ENCODE measurements at places on chromosomes 6 and 20.

GRCh38 chr6:14614631-14615030 is 497.1 kb downstream of the CD83 start:
- no peak for DNase-seq

- no peak for DNase-seq
Measured at GRCh38 chr6:45688180-45688579, 310.4 kb upstream of the SUPT3H start.

GRCh38 chr6:18976091-18976490 is 588.9 kb downstream of the RNF144B start:
- DNase-seq = no peak

- no peak for DNase-seq
Measured at GRCh38 chr6:6332811-6333244, 12.4 kb upstream of the F13A1 start.

GRCh38 chr6:79586548-79586947 is 44.6 kb upstream of the SH3BGRL2 start:
- DNase-seq = no peak

- no peak for DNase-seq
Measured at GRCh38 chr20:18103497-18103896, 34.2 kb upstream of the KAT14 start.

GRCh38 chr6:43614396-43614730 is 14.7 kb downstream of the GTPBP2 start:
- no peak for DNase-seq

GRCh38 chr6:142416179-142416578 is 114.4 kb downstream of the ADGRG6 start:
- DNase-seq = no peak

DNA sequence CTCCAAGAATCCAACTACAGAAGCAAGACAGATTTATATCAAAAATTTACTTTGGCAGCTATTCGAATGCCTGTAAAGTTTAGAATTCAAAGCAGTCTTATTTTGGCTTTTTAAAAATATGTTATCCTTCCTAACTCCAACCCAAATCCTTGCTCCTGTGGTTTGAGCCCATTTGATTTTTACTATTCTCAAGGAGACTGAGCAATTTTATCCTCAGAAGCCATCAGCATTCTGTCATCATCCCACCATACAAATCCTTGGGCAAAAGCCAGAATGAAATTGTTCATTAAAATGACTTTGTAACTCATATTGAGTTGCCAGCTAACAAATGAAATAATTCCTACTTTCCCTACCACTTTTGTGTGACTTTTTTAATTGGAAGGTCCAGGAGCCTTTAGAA is 392.8 kb downstream of the ADGRB3 start:
- DNase-seq = no peak

DNA sequence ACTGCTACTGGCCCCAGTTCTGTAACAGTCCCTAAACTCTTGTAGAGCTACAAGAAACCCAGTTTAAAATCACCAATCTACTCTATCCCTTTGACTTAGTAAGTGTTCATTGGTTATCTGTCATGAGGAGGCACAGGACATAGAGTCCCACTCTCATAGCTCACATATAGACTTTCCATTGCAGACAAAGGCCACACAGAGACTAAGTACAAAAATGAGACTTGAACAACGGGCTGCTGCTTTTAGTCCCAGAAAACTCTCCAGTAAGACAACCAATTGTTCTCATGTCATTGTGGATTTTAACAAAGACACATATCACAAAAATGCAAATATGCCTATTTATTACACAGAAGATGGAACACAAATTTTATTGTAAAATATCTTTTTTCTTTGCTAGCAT is 197.4 kb downstream of the PTPRK start:
- DNase-seq = no peak

DNA sequence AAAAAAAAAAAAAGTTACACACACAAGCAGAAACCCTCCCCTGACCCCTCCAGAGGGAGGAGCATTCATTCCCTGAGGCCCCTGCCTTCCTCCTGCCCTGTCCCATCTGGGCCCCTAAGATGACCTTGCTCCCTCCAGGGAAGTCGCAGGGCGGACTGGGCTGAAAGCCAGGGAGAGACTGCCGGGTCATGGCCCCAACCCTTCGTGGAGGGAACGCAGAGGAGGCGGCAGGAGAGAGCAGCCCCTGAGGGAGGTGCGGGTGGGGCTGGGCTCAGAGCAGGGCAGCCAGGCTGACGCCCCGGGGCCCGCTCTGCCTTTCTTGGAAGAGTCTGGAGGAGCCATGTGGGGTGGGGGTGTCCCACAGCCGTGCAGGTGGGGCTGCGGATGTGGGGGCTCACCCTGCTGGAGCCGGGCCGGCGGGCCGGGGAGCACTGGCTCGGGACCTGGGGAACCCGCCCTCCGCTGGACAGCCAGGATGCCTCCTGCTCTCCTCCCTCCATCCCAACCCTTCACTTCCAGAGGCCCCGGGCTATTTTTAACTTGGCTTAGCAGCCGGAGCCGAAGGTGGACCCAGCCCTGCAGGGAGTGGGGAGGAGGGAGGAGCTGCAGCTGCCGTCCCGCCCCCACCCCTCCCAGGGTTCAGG is 15.0 kb upstream of the ABHD16B start:
- no peak for DNase-seq

DNA sequence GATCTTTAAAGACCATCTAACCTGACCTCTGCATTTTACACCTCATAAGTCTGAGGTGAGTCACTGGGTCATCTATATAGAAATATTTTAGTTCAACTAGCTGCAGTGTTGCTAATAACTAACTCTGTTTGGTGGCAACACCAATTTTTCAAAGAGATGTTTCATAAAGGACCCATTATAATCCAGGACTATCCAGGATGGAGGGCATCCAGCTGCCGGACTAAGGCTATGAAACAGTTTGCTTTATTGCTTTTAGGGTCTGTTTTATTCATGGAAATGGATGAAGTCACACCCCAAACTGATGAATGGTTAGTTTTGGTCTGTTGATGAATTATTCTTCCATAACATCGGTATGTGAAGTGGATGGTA is 204.2 kb upstream of the GMDS start:
- DNase-seq = no peak

DNA sequence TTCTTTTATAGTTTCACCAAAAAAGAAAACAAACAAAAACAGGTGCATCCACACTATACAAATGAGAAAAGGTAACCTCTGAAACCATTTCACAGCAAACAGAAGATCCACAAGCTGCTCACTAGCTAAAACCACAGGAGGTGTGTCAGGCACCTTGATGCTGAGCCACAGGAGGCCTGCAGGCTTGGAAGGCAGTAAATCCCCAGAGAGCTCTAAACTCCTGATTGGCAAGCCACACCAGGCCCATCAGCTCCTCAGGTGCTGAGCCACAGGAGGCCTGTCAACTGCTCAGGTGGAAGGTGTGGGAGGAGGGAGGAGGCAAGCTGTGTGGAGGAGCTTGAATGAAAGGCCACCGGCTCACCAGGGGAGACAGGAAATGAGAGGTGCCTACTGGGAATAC is 273.0 kb downstream of the PKHD1 start:
- DNase-seq = no peak

DNA sequence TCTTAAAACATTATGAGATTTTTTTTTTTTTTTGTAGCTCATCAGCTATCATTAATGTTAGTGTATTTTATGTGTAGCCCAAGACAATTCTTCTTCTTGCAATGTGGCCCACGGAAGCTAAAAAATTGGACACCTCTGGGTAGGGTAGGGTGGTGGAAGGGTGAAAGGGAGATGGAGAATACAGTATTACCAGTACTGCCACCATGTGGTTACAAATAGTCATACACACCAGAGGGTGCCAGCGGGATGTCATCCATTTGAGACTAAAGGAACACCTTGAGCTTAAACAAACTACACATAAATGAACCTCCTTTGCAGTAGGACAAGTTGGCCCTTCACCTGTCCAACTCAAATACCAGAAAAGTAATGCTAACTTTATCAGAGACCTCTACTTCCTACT is 601.9 kb downstream of the HTR1B start:
- no peak for DNase-seq

DNA sequence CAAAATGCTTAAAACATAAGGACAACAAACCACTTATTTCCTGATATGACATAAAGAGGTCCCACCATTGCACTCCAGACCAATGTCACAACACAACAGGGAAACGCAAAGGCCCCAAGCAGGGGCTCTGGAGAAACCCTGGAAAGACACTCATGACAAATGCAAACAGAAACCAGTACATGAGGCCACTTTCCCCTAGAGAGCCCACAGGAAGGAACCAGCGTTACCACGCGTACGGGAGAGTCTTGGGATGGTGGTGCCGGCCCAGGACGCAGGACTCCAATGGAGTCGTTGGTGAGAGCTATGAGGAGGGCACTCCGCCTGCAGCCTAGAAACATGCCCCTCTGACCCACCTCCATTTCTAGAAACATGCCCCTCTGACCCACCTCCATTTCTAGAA is 20.2 kb downstream of the GMEB2 start:
- no peak for DNase-seq

GRCh38 chr6:18795726-18796125 is 408.6 kb downstream of the RNF144B start:
- no peak for DNase-seq

DNA sequence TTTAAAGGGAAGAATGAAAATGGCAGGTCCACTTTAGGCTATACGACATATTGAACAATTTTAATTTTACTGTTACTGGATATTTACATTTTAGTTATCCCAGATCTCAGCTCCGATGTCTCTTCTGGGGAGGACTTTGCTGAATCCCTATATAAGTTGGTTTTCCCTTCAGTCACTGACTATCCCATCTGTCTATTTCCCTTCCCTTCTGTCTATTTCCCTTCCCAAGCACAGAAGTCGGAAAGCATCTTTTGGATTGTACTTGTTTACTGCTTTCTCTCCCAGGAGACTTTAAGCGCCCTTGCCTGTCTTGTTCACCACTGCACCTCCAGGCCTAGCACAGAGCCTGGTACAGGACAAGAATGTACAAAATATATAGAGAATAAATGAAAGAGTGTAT is 165.8 kb upstream of the SALL4 start:
- no peak for DNase-seq

GRCh38 chr6:93786474-93787330 is 367.3 kb upstream of the EPHA7 start:
- DNase-seq = no peak

GRCh38 chr6:164911873-164912580 is 397.4 kb downstream of the C6orf118 start:
- no peak for DNase-seq

GRCh38 chr20:53381568-53382262 is 211.9 kb downstream of the ZNF217 start:
- no peak for DNase-seq

DNA sequence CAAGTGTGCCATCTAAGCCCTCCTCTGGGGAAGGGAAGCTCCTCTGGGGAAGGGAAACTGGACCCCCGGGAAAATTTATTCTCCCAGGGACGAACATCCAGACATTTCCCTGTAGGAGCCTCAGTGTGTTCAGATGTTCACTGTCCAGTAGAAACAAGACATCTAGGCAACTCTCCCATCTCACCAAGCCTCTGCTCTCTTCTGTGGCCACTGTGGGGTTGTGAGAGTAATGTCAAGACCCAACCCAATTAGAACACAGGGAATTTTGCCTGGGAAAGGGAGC is 3.6 kb upstream of the PTGIS start:
- DNase-seq = no peak

- DNase-seq = no peak
Measured at GRCh38 chr20:6034134-6034969, 19.5 kb downstream of the LRRN4 start.

DNA sequence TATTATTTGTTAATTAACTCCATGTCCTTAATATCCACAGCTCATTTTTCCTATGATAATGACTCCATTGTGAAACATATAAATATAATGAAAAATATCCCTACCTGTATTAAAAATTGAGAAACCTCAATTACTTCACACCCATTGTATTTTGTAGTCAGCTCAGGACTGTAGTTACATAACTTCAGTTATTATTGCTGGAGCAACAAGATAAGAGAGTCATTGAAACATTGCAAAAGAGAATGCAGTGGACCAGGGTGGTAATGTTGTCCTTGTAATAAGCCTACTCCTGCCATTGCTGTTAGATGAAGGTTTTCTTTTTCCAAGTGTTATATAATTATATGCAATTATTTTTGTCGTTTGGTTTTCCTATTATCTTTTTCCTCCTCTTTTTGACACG is 184.4 kb downstream of the PRL start:
- no peak for DNase-seq

GRCh38 chr6:157814883-157815282 is 8.2 kb upstream of the SNX9 start:
- no peak for DNase-seq

DNA sequence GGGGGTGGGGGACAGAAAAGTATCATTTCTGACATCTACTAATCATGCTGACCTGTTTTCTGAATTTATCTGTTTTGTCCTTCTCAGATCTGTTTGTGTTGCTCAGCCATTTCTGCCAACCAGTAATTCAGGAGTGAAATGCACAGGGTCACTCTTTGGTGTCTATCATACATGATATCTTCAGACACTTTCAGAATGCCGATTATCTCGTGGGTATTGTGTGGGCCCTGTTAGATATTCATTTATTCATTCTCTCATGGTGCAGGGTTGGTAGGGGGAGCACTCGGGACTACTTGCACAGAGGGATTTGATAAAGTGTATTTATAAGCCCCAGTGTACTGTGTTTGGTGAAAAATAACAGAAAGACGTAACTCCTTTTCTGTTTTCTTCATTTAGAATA is 101.2 kb upstream of the CITED2 start:
- no peak for DNase-seq

DNA sequence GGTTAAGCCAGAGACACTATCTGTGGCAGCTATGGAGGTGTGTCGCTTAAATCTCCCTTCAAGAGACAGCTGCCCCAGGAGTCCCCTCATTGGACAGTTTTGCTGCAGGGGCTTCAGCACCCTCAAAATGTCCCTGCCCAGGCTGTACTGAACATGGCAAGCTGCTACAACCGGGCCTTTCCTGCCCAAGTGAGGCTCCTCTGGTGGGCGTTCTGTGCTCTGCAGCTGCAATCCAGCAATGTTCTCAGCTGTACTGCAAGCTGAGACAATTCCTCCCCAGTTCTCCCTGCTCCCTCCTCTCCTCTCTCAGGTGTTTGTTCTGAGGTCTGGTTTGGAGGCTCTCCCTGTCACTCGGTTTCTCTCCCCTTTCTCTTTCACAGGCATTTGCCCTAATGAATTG is 190.8 kb upstream of the LAMP5 start:
- DNase-seq = no peak

- DNase-seq = no peak
Measured at GRCh38 chr20:39857187-39857586, 831.8 kb downstream of the MAFB start.

DNA sequence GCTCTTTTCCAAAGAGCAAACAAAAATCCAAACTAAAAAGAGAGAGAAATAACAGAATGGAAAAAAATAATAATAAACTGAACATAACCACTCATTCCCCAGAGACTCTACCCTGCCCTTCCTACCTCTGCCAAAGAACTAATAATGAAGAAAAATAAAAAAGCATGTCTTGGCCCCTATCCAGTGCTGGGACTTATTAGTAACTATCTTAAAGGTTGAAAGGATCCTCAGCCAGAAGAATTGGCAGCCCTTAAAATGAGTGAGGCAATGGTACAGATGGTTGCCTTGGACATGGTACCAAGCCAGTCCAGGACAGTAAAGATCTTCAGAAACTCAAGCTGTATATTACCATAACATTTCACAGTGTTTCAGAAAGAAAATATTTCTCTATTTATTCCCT is 279.3 kb downstream of the HACE1 start:
- no peak for DNase-seq

GRCh38 chr6:11016452-11016851 is 27.7 kb downstream of the ELOVL2 start:
- DNase-seq = no peak

- no peak for DNase-seq
Measured at GRCh38 chr6:115554060-115554459, 506.6 kb downstream of the FRK start.

- no peak for DNase-seq
Measured at GRCh38 chr20:2340823-2341222, 39.9 kb upstream of the TGM6 start.

GRCh38 chr20:50092436-50092835 is 20.5 kb downstream of the UBE2V1 start:
- no peak for DNase-seq

Data from stimulated activated CD8-positive, alpha-beta memory T cell treated with anti-CD3 and anti-CD28 coated beads, Interleukin-7, amount 100 ng/mL, for 1 hour (primary cell).